T-helper 17 cell (primary cell): ENCODE measurements at places on chromosomes 16 and 17. TPM values are rescaled to one million over a fixed set of nuclear protein-coding genes. Genes with fewer than 3 reads are reported as not detected.
A peak's percentile ranks its signal among the peaks of the same experiment; 100 is the strongest.

- H3K4me3 ChIP-seq = no peak overlapping the region
- DNase-seq = no peak
- H3K36me3 ChIP-seq = no peaks in the 10 kb centered on the region
- no peak overlapping the region for H3K27ac ChIP-seq
- H3K4me1 ChIP-seq = peaks cover 2% of the 10 kb centered on the region
Observed at GRCh38 chr16:80375513-80375912, 165.3 kb upstream of the DYNLRB2 start.

- H3K27me3 ChIP-seq = no peaks in the 10 kb centered on the region
- peak; percentile 37 for DNase-seq
- peak overlapping the region; percentile 88 for H3K4me3 ChIP-seq
- peak overlapping the region; percentile 99 for H3K27ac ChIP-seq
- H3K4me1 ChIP-seq = peaks cover 65% of the 10 kb centered on the region
Observed at GRCh38 chr16:82653550-82654511, 27.1 kb downstream of the CDH13 start.

- peaks cover 38% of the 10 kb centered on the region for H3K27me3 ChIP-seq
- H3K36me3 ChIP-seq = peaks cover 4% of the 10 kb centered on the region
- no peak overlapping the region for H3K27ac ChIP-seq
- H3K4me1 ChIP-seq = peaks cover 2% of the 10 kb centered on the region
Observed at GRCh38 chr17:44601973-44602372, 44.7 kb downstream of the FZD2 start.

DNA sequence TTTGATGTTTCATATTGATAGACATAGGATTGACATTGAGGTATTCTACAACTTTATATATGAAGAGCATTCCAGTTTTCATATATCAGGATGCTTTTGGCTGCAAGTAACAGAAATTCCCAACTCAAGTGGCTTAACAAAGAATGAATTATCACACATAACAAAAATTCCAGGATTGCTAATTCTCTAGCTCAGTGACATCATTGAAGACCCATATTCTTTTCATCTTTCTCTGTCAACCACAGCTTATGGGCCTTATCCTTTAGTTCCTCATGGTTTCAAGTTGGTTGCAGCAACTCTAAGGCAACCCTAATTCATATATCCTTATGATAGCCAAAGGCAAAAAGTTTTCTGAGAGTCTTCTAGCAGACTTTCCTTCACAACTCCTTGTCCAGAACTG, 91.5 kb upstream of the HAS3 start:
- H3K4me1 ChIP-seq = peaks cover 4% of the 10 kb centered on the region
- H3K27me3 ChIP-seq = no peaks in the 10 kb centered on the region
- no peak overlapping the region for H3K4me3 ChIP-seq
- no peak overlapping the region for H3K27ac ChIP-seq
- no peak for DNase-seq
- H3K36me3 ChIP-seq = peaks cover 6% of the 10 kb centered on the region

- peaks cover 17% of the 10 kb centered on the region for H3K4me1 ChIP-seq
- H3K27ac ChIP-seq = peak overlapping the region; percentile 54
- peaks cover 7% of the 10 kb centered on the region for H3K36me3 ChIP-seq
- DNase-seq = no peak
- no peak overlapping the region for H3K4me3 ChIP-seq
Observed at GRCh38 chr17:80395402-80396151, 19.4 kb upstream of the ENDOV start.

DNA sequence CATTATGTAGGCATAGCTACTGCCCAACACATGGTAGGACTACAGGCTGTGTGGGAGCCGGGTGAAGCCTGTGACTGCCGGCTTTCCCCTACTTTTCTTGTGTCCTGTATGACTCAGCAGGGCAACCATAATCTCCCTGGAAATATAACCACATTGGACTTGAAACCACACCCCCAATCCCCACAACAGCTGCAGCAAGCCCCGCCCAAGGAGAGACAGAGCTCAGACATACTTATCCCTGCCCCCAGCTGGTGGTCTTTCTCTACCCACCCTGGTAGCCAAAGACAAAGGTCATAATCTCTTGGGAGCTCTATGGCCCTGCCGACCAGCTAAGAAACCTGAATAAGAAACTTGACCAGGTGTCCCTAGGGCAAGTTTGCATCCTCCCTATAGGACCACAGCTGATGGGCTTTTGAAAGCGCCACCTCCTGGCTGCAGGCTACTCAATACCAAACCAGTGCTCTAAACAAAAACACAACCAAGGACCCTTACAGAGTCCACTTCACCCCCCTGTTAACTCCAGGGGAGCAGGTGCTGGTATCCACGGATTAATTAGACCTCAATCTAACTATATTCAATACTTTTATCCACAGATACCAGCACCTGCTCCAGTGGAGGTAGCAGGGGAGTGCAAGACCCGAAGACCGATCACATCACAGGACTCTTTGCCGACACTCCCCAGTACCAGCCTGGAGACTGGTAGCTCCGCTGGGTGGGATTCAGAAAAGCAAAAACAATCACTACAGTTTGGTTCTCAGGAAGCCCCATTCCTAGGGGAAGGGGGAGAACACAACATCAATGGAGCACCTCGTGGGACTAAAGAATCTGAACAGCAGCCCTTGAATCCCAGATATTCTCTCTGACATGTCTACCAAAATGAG, 91.2 kb downstream of the IRX5 start:
- no peak overlapping the region for H3K27ac ChIP-seq
- no peaks in the 10 kb centered on the region for H3K36me3 ChIP-seq
- no peaks in the 10 kb centered on the region for H3K4me1 ChIP-seq
- no peak for DNase-seq

DNA sequence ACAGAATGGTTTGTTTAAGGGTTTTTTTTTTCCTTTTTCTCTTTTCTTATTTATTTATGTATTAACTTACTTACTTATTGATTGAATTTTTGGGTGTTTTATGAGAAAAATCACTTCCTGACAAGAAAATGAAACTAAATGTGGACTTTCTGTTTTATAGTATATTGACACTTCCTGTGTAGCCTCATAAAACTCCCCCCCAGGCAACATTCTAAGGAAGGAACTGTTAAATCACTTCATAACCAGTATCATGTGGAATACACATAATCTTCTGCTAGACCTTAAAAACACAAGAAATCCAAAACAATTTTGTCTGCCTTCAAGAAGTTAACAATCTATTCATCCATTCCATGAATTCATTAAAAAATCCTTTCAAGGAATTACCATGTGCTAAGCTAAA, 164.1 kb upstream of the TOM1L1 start:
- no peaks in the 10 kb centered on the region for H3K36me3 ChIP-seq
- peaks cover 2% of the 10 kb centered on the region for H3K4me1 ChIP-seq

The VMO1 gene
- total RNA-seq = not detected

GRCh38 chr16:85536073-85536410, 77.1 kb upstream of the GSE1 start:
- H3K27ac ChIP-seq = no peak overlapping the region
- peaks cover 2% of the 10 kb centered on the region for H3K36me3 ChIP-seq
- H3K4me3 ChIP-seq = no peak overlapping the region
- no peak for DNase-seq
- no peaks in the 10 kb centered on the region for H3K27me3 ChIP-seq

DNA sequence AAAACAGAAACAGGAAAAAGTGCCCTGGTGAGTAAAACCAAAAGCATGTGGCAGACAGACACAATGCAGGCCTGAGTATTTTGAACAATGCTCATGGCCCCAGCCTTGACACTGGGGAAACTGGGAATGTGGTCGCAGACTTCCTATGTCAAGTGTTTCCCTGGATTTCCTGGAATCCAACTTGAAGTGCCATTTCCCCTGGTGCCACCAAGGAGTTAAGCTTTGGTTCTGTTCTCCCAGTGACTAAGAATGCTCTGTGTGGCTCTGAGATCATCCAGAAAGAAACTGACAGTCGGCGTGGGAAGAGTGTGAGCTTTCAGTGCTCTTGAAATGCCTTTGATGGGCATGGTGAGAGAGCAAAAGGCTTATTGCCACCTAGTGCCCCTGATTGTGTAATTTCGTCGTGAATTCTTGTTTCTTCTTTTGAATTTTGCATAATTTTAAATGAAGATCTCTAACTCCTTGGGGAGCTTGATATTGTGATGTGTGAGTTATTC, 96.0 kb downstream of the YPEL2 start:
- no peaks in the 10 kb centered on the region for H3K27me3 ChIP-seq
- no peak overlapping the region for H3K4me3 ChIP-seq
- peaks cover 2% of the 10 kb centered on the region for H3K36me3 ChIP-seq
- DNase-seq = no peak
- H3K4me1 ChIP-seq = no peaks in the 10 kb centered on the region

The CMTM1 gene
- total RNA-seq = 3.3 TPM

- H3K4me1 ChIP-seq = no peaks in the 10 kb centered on the region
- peaks cover 55% of the 10 kb centered on the region for H3K27me3 ChIP-seq
- H3K36me3 ChIP-seq = no peaks in the 10 kb centered on the region
- H3K4me3 ChIP-seq = no peak overlapping the region
Observed at GRCh38 chr17:62859146-62859545, 51.0 kb upstream of the MARCHF10 start.

GRCh38 chr16:55508941-55509931, at the start of gene LPCAT2:
Gene LPCAT2 (plus strand): TSS chr16:55509072. CDS start chr16:55509182, 110 bp downstream.
- peaks cover 2% of the 10 kb centered on the region for H3K4me1 ChIP-seq
- H3K27ac ChIP-seq = no peak within 1 kb of the TSS
- H3K27me3 ChIP-seq = peaks cover 48% of the 10 kb centered on the region
- no peak for DNase-seq
- H3K36me3 ChIP-seq = peaks cover 5% of the 10 kb centered on the region

GRCh38 chr16:60304720-60305119, 1570.6 kb upstream of the GOT2 start:
- no peaks in the 10 kb centered on the region for H3K27me3 ChIP-seq
- H3K4me1 ChIP-seq = no peaks in the 10 kb centered on the region
- H3K36me3 ChIP-seq = no peaks in the 10 kb centered on the region
- no peak overlapping the region for H3K4me3 ChIP-seq

DNA sequence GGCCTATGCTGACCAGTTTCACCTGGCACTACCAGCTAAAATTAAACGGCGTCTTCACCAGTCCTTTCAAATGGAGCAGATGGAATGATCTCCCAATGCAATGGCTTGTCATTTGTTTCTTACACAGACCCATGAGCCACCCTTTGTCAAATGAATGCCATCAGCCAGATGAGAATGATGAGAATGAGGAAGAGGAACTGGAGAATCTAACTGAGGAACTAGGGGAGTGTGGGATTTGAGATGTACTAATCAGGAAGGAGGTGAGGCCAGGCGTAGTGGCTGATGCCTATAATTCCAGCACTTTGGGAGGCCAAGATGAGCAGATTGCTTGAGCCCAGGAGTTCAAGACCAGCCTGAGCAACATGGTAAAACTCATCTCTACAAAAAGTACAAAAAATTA, 116.4 kb downstream of the HS3ST3A1 start:
- H3K27ac ChIP-seq = no peak overlapping the region
- no peaks in the 10 kb centered on the region for H3K4me1 ChIP-seq
- no peaks in the 10 kb centered on the region for H3K36me3 ChIP-seq
- no peak overlapping the region for H3K4me3 ChIP-seq
- peaks cover 25% of the 10 kb centered on the region for H3K27me3 ChIP-seq
- DNase-seq = no peak

GRCh38 chr17:17745476-17746455, 64.5 kb downstream of the RAI1 start:
- no peaks in the 10 kb centered on the region for H3K27me3 ChIP-seq
- DNase-seq = no peak
- H3K36me3 ChIP-seq = no peaks in the 10 kb centered on the region
- H3K4me3 ChIP-seq = no peak overlapping the region

The LIG3 gene
- total RNA-seq = 48.7 TPM

GRCh38 chr17:16027708-16028584, 28.3 kb downstream of the TTC19 start:
- no peaks in the 10 kb centered on the region for H3K27me3 ChIP-seq
- H3K27ac ChIP-seq = peak overlapping the region; percentile 84
- H3K4me1 ChIP-seq = peaks cover 19% of the 10 kb centered on the region
- no peak overlapping the region for H3K4me3 ChIP-seq
- peaks cover 4% of the 10 kb centered on the region for H3K36me3 ChIP-seq

DNA sequence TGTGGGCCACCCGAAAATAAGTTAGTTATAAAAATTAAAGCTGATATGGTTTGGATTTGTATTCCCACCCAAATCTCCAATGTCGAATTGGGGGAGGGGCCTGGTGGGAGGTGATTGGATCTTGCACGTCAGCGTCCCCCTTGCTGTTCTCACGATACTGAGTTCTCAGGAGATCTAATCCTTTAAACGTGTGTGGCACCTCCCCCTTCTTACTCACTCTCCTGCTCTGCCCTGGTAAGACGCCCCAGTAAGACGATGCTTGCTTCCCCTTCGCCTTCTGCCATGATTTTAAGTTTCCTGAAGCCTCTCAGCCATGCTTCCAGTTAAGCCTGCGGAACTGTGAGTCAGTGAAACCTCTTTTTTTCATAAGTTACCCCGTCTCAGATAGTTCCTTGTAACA, 35.4 kb downstream of the SYCE1L start:
- H3K4me3 ChIP-seq = no peak overlapping the region
- H3K27ac ChIP-seq = no peak overlapping the region
- H3K27me3 ChIP-seq = peaks cover 46% of the 10 kb centered on the region
- no peak for DNase-seq
- peaks cover 3% of the 10 kb centered on the region for H3K4me1 ChIP-seq
- no peaks in the 10 kb centered on the region for H3K36me3 ChIP-seq

DNA sequence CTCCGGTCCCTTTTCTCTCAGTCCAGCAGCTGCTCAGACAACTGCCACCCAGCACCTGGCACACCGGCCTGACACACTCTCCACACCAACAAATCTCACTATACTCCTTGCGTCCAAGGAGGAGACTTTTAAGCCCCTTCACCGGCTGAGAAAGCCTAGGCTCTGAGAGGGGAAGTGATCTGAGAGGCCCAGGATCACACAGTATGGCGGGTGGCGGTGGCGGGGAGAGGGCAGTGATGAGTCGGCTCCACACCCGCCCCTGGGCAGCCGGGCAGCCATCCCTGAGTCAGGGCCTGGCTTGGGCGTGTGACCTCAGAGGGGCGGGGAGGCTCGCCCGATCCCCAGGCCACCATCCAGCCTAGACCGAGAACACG, 569 bp downstream of the FLII start:
- no peaks in the 10 kb centered on the region for H3K36me3 ChIP-seq
- H3K4me3 ChIP-seq = peak overlapping the region; percentile 98
- peaks cover 27% of the 10 kb centered on the region for H3K4me1 ChIP-seq
- no peaks in the 10 kb centered on the region for H3K27me3 ChIP-seq
- peak; percentile 32 for DNase-seq
- peak overlapping the region; percentile 93 for H3K27ac ChIP-seq

The DPEP2NB gene
- total RNA-seq = not detected
